ENCODE measurements at places on chromosomes 11 and 22. TPM values are rescaled to one million over a fixed set of nuclear protein-coding genes. Genes with fewer than 3 reads are reported as not detected.

DNA sequence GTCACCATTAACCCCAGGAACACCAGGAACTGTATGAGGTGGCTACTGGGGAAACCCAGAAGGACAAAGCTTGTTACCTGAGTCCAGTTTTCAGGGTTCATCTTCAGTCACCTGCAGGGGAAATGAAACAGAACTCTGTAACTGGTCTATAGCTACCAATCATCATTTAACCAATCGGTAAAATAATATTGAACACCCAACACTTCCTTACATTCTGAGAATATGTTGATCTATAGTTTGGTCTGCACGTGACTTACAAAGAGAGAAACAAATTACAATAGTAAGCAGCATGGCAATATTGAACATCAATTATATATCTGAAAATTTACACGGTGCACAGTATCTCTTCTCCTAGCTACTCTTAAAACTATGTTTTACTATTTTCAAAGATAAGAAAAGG lies at the start of gene OR6T1:
OR6T1 (minus strand) TSS at position 101 of the 400 bp plus-strand sequence; CDS start at position 101, 0 bp downstream.
- H3K27me3 ChIP-seq = no peaks in the 10 kb centered on the region
- no peak for DNase-seq
- H3K36me3 ChIP-seq = no peaks in the 10 kb centered on the region
- H3K27ac ChIP-seq = no peak within 1 kb of the TSS
- no peaks in the 10 kb centered on the region for H3K4me1 ChIP-seq

GRCh38 chr11:128179039-128179438 lies 408.3 kb downstream of the ETS1 start:
- no peaks in the 10 kb centered on the region for H3K36me3 ChIP-seq
- no peak overlapping the region for H3K4me3 ChIP-seq
- no peaks in the 10 kb centered on the region for H3K27me3 ChIP-seq
- no peaks in the 10 kb centered on the region for H3K4me1 ChIP-seq
- no peak overlapping the region for H3K27ac ChIP-seq

DNA sequence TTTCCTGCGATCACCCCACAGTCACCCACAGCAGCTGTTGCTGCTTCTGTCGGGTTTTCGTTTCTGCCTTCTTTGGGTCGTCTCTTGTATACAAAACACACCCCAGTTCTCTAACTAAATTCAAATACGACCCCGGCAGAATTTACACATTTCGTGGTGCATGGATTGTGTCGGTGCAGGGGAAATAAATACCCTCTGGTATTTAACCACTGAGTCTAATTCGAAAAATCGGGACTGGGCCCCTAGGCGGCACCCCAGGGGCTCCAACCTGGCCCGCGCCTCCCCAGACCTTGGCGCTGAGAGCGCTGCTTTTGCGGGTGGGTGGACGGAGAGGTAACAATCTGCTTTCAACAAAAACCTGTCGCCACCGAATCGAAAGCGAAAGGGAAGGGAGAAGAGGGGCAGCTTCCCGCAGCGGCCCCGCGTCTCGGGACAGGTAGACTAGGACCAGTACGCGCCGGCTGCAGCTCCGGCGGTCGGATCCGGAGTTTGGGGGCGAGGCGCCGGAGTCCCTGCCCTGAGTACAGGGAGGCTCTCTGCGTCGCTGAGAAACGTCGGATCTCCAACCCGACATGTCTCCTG lies 4.4 kb downstream of the ALX4 start:
- peak; percentile 72 for DNase-seq
- H3K27me3 ChIP-seq = peaks cover 100% of the 10 kb centered on the region
- H3K36me3 ChIP-seq = no peaks in the 10 kb centered on the region
- H3K4me3 ChIP-seq = peak overlapping the region; percentile 26

DNA sequence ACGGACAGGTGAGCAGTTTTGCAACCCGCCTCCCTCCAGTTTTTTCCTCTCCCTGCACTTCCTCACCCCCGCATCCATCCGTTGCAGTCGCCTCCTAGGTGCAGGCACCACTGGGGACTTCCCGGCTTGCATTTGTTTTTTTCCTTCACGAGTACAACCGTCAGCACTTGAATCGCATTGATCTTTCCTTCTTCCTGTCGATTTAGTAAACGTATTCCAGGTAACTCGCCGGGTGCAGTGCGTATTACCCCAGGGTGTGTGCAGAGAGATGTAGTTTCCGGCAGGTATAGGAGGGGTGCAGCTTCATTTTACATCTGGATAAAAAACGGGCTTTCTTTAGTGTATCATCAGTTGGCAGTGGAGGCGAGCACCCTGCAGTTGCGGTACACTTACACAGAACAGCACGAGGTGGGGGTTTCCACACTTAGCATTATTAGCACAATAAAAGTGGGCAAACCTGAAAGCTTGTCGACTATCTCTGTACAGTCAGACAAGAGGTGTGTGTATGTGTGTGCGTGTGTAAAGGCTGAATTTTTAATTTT lies at the start of gene SORL1-AS1:
SORL1-AS1 (minus strand) TSS at position 359 of the 542 bp plus-strand sequence.
- H3K4me3 ChIP-seq = peak within 1 kb of the TSS; percentile 95
- H3K27me3 ChIP-seq = peaks cover 8% of the 10 kb centered on the region
- peaks cover 39% of the 10 kb centered on the region for H3K4me1 ChIP-seq
- no peaks in the 10 kb centered on the region for H3K36me3 ChIP-seq
- DNase-seq = peak; percentile 10
- H3K27ac ChIP-seq = no peak within 1 kb of the TSS

DNA sequence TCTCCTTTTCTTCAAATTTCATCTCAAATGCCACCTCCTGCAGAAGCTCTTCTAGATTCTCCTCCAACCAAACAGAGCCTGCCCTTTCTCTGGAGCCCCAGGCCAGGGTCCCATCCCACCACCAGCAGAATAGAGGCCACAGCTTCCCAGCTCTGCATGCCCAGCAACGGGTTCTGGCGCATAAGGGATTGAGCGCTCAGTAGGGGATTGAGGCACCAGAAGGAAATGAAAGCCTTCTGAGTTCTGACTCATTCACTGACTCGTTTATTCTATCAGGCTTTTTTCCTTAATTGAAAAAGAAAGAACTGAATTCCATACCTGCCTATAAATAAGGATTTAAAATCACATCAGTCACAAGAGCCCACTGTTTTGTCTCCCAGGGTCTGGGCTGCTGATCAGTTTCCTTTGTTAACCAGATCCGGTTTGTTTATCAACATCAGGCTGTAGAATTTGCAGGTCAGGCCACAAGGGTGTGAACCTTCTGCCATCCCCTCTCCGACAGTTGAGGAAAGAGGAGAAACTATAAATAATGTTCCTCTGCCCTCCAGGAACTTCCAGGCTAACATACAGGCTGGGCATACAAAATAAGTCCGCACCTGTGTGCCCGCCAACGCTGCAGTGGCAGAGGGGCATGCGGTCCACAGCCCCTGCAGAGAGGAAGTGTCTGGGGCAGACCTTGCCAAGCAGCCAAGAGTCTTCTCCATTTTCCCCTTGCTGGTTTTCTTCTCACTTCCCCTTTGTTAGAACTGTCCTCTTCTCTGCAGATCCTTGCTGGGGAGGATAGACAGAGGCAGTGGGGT lies 63.5 kb upstream of the PRDM11 start:
- H3K27me3 ChIP-seq = no peaks in the 10 kb centered on the region
- no peaks in the 10 kb centered on the region for H3K36me3 ChIP-seq
- peaks cover 76% of the 10 kb centered on the region for H3K4me1 ChIP-seq
- H3K27ac ChIP-seq = no peak overlapping the region
- DNase-seq = no peak

DNA sequence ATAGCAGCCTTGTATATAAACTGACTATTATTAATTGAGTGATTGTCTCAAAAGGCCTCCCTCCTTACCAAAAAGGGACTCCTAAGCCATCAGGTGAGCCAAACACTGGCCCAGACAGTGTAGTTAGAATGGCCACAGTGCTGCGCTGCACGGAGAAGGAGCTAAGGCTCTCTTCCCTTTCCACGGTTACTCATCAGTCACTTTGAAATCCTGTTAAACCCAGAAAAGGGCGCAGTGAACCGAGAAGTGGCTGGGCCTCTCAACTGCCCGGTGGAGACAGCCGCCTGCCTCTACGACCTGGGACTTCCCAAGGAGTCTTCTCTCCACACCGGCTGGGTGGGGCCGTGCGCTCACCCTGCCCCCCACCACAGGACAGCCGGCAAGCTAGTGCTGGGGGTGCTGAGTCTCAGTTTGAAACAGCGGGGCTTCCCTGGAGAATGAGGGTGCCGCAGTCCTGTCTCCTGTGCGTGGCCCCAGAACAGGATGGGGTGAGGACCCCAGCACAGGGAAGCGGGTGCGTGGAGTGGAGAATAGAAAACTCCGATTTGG lies 1.3 kb downstream of the MYH9 start:
- H3K4me1 ChIP-seq = peaks cover 20% of the 10 kb centered on the region
- peak overlapping the region; percentile 89 for H3K27ac ChIP-seq
- no peaks in the 10 kb centered on the region for H3K27me3 ChIP-seq
- DNase-seq = peak; percentile 79

DNA sequence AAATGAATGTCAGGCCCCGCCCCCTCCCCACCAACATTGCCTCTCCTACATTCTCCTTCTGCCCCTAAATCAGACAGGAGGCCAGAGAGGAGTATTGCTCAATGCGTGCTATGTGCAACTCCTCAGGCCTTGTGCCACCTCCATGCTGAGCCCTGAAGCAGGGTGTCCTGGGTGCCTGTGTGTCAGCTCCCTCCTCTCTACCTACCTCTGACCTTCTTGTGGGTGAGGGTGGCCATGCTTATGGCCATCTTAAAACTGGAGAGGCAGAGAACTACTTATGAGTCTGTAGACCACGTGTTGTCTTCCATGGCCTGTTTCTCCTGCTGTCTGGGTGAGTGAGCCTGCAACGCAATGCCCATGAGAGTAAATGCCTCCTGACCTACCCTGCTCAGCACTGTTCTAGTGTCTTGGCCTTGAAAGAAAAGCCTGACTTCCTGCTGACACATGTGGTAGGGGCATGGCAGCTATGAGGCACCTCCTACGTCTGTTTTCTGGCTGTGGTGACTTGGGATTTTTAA lies 10.5 kb downstream of the MCAM start:
- no peaks in the 10 kb centered on the region for H3K36me3 ChIP-seq
- H3K4me3 ChIP-seq = no peak overlapping the region
- peaks cover 11% of the 10 kb centered on the region for H3K4me1 ChIP-seq
- peak overlapping the region; percentile 17 for H3K27ac ChIP-seq
- H3K27me3 ChIP-seq = no peaks in the 10 kb centered on the region
- DNase-seq = no peak

DNA sequence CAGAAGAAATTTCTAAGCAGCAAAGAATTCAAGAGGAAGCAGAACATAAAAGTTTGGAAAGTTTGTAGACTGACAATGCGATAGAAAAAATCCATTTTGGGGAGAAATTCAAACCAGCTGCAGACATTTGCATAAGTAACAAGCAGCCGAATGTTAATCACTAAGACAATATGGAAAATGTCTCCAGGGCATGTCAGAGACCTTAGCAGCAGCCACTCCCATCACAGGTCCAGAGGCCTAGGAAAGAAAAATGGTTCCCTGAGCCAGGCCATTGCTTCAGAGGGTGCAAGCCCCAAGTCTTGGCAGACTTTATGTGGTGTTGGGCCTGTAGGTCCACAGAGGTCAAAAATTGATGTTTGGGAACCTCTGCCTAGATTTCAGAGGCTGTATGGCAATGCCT lies 155.4 kb downstream of the NELL1 start:
- H3K36me3 ChIP-seq = no peaks in the 10 kb centered on the region
- no peaks in the 10 kb centered on the region for H3K4me1 ChIP-seq
- DNase-seq = no peak
- no peaks in the 10 kb centered on the region for H3K27me3 ChIP-seq
- H3K27ac ChIP-seq = no peak overlapping the region

The IGLL1 gene
- not detected for total RNA-seq

DNA sequence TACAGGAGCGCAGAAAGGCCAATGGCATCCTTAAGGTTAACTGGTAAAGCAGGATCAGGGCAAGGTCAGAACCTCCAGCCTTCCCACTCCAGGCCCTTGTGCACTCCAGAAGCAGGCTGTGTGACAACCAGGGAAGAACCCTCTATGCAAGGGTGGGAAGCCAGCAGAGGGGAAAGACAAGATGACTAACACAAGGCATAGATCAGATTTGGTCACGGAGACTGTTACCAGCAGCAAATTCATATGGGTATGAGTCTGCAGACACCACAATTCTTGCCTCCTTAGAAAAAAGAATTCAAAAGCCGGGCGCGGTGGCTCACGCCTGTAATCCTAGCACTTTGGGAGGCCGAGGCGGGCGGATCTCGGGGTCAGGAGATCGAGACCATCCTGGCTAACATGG lies 39.8 kb upstream of the MTNR1B start:
- H3K27ac ChIP-seq = no peak overlapping the region
- H3K4me3 ChIP-seq = no peak overlapping the region
- H3K4me1 ChIP-seq = no peaks in the 10 kb centered on the region
- H3K27me3 ChIP-seq = no peaks in the 10 kb centered on the region
- no peak for DNase-seq
- H3K36me3 ChIP-seq = no peaks in the 10 kb centered on the region

DNA sequence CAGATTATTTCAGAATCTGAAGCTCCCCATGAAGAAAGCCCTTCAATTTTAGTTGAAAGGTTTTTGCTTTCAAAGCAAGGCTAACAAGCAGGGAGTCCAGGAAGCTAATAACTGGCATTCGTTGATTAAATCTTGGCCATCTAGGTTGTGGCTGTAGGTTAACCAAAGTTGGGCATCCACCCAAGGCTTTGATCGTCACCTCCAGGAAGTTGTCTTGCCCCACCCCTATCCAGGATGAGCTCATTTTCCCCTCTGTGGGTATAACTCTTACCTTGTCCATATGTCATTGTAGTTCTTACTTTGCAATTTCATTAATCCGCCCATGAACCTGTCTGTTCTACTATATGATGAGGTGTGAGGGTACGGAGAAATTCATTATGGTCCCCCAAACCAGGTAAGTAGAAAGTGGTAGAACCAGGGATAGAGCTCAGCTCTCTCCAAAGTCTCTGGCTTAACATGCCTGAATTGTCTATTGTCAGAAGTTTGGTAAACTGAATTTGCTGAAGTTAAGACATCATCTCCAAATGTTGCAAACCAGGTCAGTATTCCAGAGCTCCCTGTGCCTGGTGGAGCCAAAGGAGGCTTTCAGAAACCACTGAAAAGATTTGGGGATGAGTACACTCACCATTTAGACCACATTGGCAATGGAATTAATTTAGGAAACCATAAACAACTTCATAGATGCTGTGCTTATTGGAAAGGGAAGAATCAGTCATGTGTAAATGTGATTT lies 97.1 kb downstream of the CD44 start:
- peaks cover 3% of the 10 kb centered on the region for H3K4me1 ChIP-seq
- no peak for DNase-seq
- H3K27ac ChIP-seq = no peak overlapping the region
- H3K36me3 ChIP-seq = no peaks in the 10 kb centered on the region
- H3K27me3 ChIP-seq = no peaks in the 10 kb centered on the region
- no peak overlapping the region for H3K4me3 ChIP-seq

GRCh38 chr11:130725421-130726233 lies 190.7 kb downstream of the SNX19 start:
- H3K4me1 ChIP-seq = peaks cover 8% of the 10 kb centered on the region
- H3K27me3 ChIP-seq = no peaks in the 10 kb centered on the region
- DNase-seq = no peak
- no peak overlapping the region for H3K27ac ChIP-seq
- no peak overlapping the region for H3K4me3 ChIP-seq
- no peaks in the 10 kb centered on the region for H3K36me3 ChIP-seq
